ENCODE measurements at places on chromosomes 2 and 18. TPM values are rescaled to one million over a fixed set of nuclear protein-coding genes. Genes with fewer than 3 reads are reported as not detected.

Gene STON1
- total RNA-seq: 163 TPM

Gene ZBTB7C
- 14.2 TPM for total RNA-seq

Gene REG3G
- not detected for total RNA-seq

Gene KRTCAP3
- total RNA-seq: 0.48 TPM

Gene HAUS1
- total RNA-seq: 13.0 TPM

Gene MAP3K19
- total RNA-seq: not detected

Gene NAT8
- total RNA-seq: not detected

Gene ANKRD53
- total RNA-seq: 17.6 TPM

Gene PTPRM
- total RNA-seq: 133 TPM

Gene LYPD6
- total RNA-seq: not detected
